ENCODE measurements at places on chromosomes 6 and 20.

DNA sequence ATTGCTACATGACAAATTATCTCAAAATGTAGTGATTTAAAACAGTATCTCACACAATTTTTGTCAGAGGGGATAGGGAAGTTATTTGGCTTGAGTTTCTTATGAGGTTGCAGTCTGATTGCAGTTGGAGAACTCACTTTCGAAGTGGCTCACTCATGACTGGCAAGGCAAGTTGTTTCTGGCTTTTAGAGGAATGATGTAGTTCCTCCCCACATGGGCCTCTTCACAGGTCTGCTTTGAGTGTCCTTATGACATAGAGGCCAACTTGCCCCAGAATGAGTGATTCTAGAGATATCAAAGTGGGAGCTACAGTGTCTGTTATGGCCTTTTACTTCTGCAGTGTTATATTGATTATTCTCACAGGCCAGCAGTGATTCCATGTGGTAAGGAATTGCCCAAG lies 6.1 kb downstream of the DOP1A start:
- peak; percentile 33 for DNase-seq

GRCh38 chr6:149806127-149806526 lies 56.6 kb downstream of the PCMT1 start:
- peak; percentile 21 for DNase-seq

- DNase-seq = no peak
Measured at GRCh38 chr6:162450358-162450757, 277.2 kb downstream of the PRKN start.

DNA sequence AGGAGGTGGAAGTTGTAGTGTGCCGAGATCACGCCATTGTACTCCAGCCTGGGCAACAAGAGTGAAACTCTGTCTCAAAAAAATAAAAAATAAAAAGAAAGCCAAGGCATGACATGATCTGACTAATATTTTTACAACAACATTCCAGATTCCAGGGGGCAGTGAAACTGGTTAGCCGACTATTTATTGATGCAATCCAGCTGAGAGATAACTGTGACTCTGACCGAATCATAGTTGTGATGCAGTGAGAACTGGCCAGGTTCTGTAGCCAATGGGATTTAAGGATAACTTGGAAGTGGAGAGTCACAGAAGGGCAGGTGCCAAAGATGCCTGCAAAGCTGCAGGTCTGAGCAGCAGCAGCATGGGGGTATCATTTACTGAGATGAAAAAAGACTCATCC lies 82.9 kb upstream of the TSHZ2 start:
- peak; percentile 73 for DNase-seq

DNA sequence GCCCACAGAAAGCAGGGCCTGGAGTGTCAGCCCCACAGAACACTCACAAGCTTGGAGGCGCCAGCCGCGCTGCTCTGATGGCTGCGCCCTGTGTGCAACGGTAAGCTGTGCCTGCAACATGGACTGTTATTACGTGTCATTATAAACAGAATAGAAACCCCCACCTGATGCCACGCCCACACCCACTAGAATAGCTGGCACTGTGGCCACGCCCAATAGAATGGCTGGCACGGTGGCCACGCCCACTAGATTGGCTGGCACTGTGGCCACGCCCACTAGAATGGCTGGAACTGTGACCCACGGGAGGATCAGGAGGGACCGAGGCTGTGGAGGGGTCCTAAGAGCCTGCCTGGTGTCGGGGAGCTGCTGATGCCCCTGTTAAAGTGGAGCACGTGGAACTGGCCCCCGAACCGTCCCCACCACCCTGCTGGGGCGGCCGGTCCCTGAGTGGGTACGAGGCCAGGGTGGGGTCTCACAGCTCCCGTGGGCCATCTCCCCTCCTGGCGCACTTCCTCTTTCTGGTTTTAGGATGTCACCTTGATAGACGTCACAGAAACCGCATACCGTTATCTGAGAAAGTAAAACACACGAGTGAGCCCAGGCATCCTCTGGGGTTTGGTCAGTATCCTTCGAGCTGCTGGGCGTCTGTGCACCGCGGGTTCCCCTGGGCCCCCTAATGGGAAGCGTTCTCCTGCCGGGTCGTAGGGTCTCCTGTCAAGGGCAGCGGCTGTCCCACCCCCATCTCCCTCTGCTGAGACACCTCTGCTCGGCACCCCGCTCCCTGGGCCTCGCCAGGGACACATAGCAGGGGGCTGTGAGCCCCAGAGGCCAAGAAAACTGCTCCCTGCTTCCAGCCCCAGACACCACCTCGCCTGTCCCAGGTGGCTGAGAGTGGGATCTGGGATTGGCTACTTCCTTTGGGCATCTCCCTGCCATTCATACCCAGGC lies 25.4 kb downstream of the SLC17A9 start:
- DNase-seq = no peak

GRCh38 chr6:11222385-11223277 lies 9.8 kb downstream of the NEDD9 start:
- DNase-seq = no peak

GRCh38 chr20:23605867-23606651 lies at the start of gene CST9:
CST9 (minus strand) TSS chr20:23605917; CDS start chr20:23605864, 53 bp downstream.
- no peak for DNase-seq

GRCh38 chr20:12644461-12644860 lies 364.3 kb upstream of the SPTLC3 start:
- DNase-seq = no peak

DNA sequence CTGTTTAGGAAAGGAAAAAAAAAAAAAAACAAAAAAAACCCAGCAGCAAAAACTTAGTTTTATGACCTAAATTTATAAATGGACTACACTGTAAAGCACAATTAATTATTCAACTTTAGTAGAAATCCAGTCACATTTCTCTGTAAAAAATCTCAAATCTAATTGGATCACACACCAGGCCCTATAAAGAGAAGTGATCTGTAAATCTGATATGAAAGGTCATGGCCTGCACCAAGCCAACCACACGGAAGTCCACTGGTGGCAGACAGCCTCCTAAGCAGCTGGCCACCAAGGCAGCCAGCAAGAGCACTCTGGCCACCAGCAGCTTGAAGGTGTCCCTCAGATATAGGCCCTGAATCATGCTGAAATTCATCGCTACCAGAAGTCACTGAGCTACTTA lies 131.6 kb downstream of the HFE start:
- no peak for DNase-seq

GRCh38 chr6:1605893-1606779 lies 3.6 kb upstream of the FOXC1 start:
- DNase-seq = no peak
